ENCODE measurements at places on chromosomes 11 and 22. TPM values are rescaled to one million over a fixed set of nuclear protein-coding genes. Genes with fewer than 3 reads are reported as not detected.

DNA sequence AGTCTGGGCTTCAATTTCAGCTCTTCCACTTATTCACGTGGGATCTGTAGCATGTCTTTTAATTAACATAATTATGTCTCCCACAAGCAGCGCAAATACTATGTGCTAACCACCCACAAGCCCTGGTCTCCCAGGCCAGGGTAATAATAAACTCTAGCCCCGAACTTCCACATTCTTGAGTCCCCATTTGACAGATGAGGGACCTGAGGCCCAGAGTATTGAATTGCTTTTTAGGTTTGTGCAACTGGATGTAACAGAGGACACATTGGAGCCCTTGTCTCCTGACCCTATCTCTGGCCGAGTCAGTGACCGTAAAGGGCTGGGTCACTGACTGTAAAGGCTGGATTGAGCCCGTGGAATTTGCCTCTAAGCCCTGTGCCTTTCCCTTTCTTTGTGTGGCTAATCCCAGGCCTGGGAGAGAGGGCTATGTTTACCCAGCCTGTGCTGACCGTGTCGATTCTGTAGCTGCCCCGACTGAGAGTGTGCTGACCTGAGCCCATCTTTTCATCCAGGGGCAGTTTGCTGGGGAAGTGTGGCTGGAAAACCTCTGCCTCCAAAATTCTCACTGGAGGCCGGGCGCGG is 3.9 kb downstream of the CRYBB2 start:
- DNase-seq: no peak

DNA sequence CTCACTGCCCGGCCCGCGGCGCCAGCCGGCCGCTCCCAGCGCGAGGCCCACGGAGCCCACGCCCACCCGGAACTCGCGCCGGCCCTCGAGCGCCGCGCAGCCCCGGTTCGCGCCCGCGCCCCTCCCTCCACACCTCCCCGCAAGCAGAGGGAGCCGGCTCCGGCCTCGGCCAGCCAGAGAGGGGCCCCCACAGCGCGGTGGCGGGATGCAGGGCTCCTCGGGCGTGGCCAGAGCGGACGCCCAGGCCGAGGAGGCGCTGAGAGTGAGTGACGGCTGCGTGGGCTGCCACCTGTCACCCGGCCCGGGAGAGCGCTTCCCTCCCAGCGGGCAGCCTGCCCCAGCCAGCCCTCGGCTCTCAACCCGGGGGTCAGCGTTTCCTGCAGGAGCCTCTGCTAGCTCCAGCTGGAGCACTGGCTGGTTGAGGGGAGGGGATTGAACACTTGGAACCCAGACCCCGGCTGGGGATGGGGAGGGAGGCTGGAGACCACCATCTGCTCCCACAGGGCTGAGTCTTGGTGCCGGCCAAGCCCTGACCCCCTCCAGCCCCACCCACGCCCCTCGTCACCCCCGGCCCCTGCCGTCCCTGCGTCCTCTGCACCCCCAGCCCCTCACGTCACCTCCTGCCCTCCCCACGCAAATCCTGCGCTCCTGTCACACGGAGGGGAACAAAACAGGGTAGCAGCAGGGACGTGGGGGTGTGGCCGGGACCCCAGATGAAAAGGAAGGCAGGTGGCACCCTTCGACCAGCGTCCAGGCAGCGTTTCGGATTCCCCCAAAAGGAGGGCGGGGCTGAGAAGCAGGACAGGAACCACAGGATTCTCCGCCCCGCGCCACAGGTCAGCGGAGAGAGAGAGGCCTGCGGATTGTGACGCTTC is 157.0 kb downstream of the BRD1 start:
- DNase-seq: no peak

DNA sequence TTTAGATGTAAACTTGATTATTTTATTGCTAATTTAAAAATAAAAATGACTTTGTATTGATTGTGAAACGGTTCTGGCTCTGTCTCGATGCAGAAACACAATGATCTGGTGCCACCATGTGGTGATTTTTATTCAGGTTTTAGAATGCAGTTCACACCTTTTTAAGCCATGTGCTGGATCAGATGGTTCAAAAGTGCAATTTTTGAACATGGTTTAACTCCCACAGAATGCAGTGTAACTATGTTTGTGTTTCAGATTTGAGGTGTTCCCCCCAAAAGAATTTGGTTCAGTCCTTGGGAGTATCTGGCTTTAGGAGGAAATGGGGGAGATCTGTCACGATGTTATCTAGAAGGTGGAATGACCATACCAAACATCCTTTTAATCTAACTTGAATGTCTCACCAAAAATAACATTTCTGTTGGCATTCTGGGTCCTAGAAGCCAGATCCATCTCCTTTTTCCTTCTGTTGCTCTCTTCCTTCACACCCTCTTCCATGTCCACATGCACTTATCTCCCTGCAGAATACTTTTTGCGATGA is 7.9 kb downstream of the MRPL16 start:
- DNase-seq: no peak

The OR2AT4 gene
- not detected for total RNA-seq

The RFPL1 gene
- 0.63 TPM for total RNA-seq

The SYCE3 gene
- not detected for total RNA-seq
